HT-29 (cell line): ENCODE measurements at places on chromosomes 6 and 20. TPM values are rescaled to one million over a fixed set of nuclear protein-coding genes. Genes with fewer than 3 reads are reported as not detected.

The C6orf52 gene
- not detected in 2 replicates for total RNA-seq

The OXT gene
- total RNA-seq = not detected in 2 replicates

The SLC17A2 gene
- not detected in 2 replicates for total RNA-seq

The C6orf15 gene
- 0.13 and 0.33 TPM in 2 replicates for total RNA-seq

The RPS21 gene
- total RNA-seq = 3,073 and 3,139 TPM in 2 replicates

The SLC13A3 gene
- total RNA-seq = not detected in 2 replicates

The CST4 gene
- 0.25 TPM in 1 of 2 replicates, not detected in the other for total RNA-seq

The GRIK2 gene
- not detected in 2 replicates for total RNA-seq

The PTPRT gene
- total RNA-seq = not detected in 2 replicates

The CTCFL gene
- not detected in 2 replicates for total RNA-seq

The C6orf141 gene
- total RNA-seq = 36.8 and 45.8 TPM in 2 replicates

The POU5F1 gene
- total RNA-seq = 1.7 and 2.6 TPM in 2 replicates

The BICRAL gene
- total RNA-seq = 3.6 and 3.9 TPM in 2 replicates

The NHSL1 gene
- 14.1 and 15.6 TPM in 2 replicates for total RNA-seq

The KCNQ2 gene
- 0.08 and 0.13 TPM in 2 replicates for total RNA-seq

The WFDC10B gene
- not detected in 2 replicates for total RNA-seq

The PNPLA1 gene
- total RNA-seq = 0.23 and 0.38 TPM in 2 replicates

The KHDC1L gene
- total RNA-seq = not detected in 2 replicates

The PLCG1 gene
- 22.3 and 63.2 TPM in 2 replicates for total RNA-seq

The EBF4 gene
- total RNA-seq = 0.03 and 0.23 TPM in 2 replicates

The CALHM6 gene
- not detected in 2 replicates for total RNA-seq

The OPN5 gene
- total RNA-seq = not detected in 2 replicates

The CRISP3 gene
- not detected in 2 replicates for total RNA-seq

The BANF2 gene
- not detected in 2 replicates for total RNA-seq

The FAM162B gene
- not detected in 2 replicates for total RNA-seq

The PDYN gene
- not detected in 2 replicates for total RNA-seq

The RSPH4A gene
- total RNA-seq = 0.31 TPM in 1 of 2 replicates, not detected in the other

The LY6G6F gene
- total RNA-seq = not detected in 2 replicates

The RIPPLY2 gene
- not detected in 2 replicates for total RNA-seq

The GPR6 gene
- total RNA-seq = not detected in 2 replicates

The LY6G6C gene
- not detected in 2 replicates for total RNA-seq

The PSORS1C2 gene
- not detected in 2 replicates for total RNA-seq

The HLA-DRB1 gene
- total RNA-seq = not detected in 2 replicates
